Activated T-cell treated with anti-CD3 and anti-CD28 coated beads, Interleukin-2, amount 50 U/mL, for 1 hour (primary cell): ENCODE measurements at places on chromosomes 1 and 21.
A peak's percentile ranks its signal among the peaks of the same experiment; 100 is the strongest.

GRCh38 chr1:234260578-234260977, 112.7 kb upstream of the COA6 start:
- DNase-seq = no peak

DNA sequence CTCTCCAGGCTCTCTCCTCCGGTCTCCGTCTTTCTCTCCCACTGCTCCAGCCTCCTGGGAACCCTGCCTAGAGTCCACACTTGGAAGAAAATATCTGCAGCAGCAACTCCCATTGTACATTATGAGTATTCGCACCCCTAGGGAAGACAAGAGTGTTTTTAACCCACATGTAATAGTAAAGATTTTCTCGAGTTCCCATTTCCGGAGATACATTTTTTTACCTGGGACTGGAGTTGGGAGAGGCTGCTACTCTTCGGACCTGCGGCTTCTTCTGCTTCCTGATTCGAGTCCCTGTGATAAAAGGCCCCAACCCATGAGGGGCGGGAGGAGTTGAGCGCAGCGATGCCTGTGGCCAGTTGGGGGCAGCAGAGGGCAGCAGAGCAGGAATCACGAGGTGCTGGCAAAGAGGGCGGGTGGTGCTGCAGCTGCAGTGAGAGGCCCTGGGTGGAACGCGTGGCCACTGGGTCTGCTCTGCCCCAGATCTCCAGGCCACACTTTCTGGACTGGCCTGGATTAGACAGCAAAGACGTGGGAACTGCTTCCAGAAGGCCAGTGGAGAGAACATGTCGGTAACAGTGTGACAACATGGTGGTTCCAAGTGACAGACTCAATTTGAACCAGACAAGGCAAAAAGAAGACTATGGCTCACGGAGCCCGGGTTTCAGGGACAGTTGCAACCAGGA, 221.0 kb upstream of the CSF3R start:
- DNase-seq = peak; percentile 43

- DNase-seq = no peak
Measured at GRCh38 chr1:7036386-7036785, 251.1 kb downstream of the CAMTA1 start.

DNA sequence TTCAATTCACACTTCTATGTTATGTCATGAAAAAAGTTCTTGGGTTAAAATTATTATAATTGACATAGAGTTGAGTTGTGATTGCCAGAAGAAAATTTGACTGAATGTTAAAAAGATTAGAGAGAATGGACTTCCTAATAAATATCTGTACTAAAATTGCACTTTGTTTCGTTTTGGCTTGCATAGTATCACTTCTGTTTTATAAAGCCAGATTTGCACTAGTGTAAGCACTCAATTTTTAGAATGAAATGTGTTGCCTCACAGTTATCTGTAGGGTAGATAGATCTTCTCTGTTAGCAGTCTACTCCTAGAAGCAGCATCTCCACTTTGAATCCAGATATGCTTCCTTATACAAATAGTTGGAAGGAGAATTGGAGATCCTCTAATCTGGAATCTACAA, 95.2 kb upstream of the MPC2 start:
- no peak for DNase-seq

DNA sequence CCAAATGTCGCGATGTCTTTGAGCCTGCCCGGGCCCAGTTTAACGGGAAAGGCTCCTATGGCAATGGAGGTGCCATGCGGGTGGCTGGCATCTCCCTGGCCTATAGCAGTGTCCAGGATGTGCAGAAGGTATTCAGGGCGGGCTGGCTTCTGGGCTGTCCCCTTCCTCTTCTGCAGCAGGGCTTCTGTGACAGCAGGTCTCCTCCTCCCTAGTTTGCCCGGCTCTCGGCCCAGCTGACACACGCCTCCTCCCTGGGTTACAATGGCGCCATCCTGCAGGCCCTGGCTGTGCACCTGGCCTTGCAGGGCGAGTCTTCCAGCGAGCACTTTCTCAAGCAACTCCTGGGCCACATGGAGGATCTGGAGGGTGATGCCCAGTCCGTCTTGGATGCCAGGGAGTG, 3.0 kb downstream of the ADPRS start:
- DNase-seq = peak; percentile 16

DNA sequence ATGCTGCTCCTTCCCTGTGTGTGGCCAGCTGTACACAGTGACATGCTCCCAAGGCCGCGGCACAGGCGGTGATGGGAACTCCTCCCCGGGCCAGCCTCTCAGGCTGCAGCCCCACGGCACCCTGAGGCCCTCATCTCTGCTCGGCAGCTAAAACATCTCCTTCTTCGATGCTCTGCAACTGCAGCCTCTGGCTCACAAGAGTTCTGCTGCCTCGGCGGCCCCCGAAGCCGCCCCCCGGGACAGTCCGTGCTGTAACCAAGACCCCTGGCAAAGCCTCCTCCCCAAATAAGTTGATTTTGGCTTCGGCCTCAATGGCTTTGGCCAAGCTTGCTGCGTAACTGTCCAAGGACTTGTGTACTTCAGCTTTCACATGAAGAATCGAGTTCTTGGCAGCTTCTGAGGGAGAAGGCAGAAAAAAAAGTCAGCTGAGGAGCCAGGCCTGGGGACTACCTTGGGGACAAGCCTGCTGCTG, 51.3 kb downstream of the GPR161 start:
- DNase-seq = no peak

- DNase-seq = no peak
Measured at GRCh38 chr1:174397261-174397660, 50.5 kb upstream of the GPR52 start.

DNA sequence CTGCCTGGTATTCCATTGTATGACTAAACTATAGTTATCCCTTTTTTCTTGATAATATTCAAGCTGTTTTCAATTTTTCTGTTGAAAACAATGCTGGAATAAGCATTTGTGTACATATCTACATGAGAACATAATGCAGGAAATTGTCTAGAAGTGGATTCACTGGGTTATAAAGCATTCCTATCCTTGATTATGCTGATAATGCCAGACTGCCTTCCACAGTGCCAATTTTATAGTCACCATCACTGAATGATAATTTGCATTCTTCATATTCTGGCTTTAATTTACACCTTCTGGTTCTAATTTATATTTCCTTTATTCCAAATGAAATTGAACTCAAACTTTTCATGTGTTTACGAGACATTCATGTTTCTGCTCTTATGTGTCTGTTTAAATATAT, 651.0 kb upstream of the PLXNA2 start:
- DNase-seq = no peak

GRCh38 chr21:41589131-41589530, 81.2 kb upstream of the TMPRSS2 start:
- no peak for DNase-seq

- DNase-seq = no peak
Measured at GRCh38 chr1:54981466-54981865, 1.0 kb downstream of the TMEM61 start.

DNA sequence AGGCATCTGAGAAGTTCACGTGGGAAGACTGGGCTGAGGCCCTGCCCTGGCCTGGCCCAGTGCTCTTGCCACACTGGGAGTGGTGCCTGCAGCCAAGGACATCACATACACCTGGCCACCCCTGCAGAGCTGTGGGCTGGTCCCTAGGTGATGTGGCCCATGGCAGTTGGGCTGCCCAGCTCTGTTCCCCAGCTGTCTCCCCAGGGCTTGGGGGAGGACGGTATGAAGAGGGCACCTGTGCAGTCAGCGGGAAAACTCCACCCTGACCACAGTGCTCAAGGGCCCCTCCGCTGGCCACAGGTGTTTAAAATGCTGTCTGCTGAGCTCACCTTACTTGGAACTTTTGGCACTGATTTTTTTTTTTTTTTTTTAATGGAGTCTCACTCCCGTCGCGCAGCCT, 120.4 kb upstream of the SLC25A33 start:
- DNase-seq = no peak

GRCh38 chr1:210272666-210273065, 40.1 kb downstream of the SERTAD4 start:
- no peak for DNase-seq

- no peak for DNase-seq
Measured at GRCh38 chr1:81174052-81174451, 626.7 kb upstream of the ADGRL2 start.

DNA sequence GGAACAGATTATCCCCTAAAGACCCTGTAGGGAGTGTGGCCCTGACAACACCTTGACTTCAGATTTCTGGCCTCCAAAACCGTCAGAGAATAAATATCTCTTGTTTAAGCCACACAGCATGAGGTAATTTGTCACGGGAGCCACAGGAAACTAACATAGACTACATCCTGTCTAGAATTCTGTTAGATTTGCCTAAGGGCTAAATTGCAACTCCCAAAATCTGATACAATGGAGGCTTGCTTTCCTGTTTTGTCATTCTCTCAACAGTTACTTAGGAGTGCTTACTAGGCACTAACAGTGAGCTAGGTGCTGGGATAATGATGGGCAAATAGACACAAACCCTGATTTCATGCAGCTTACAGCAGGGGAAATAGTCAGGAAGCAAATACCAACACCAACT, 141.6 kb downstream of the MIS18A start:
- DNase-seq = no peak

DNA sequence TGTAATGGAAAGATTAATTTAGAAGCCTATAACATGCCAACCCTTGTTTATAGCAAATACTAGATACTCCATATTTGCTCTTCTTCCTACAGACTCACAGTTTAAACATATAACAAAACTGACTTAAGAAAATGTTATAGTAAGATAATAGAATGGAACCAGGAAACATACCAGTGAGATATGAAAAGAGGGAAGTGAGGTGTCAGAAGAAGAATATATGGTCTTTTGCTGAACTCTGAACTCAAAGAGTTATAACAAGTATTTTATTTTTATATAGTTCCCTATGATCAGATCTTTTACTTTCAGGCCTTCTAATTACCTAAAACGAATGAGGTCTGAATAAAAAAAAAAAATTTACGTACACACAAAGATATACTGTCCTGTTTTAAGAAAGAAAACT, 20.9 kb downstream of the TMED5 start:
- DNase-seq = no peak

- DNase-seq = no peak
Measured at GRCh38 chr1:172951730-172952365, 98.9 kb downstream of the TNFSF18 start.

GRCh38 chr21:31616216-31616615, 43.3 kb upstream of the SOD1 start:
- no peak for DNase-seq

GRCh38 chr21:39381009-39381408, 32.1 kb upstream of the HMGN1 start:
- no peak for DNase-seq

DNA sequence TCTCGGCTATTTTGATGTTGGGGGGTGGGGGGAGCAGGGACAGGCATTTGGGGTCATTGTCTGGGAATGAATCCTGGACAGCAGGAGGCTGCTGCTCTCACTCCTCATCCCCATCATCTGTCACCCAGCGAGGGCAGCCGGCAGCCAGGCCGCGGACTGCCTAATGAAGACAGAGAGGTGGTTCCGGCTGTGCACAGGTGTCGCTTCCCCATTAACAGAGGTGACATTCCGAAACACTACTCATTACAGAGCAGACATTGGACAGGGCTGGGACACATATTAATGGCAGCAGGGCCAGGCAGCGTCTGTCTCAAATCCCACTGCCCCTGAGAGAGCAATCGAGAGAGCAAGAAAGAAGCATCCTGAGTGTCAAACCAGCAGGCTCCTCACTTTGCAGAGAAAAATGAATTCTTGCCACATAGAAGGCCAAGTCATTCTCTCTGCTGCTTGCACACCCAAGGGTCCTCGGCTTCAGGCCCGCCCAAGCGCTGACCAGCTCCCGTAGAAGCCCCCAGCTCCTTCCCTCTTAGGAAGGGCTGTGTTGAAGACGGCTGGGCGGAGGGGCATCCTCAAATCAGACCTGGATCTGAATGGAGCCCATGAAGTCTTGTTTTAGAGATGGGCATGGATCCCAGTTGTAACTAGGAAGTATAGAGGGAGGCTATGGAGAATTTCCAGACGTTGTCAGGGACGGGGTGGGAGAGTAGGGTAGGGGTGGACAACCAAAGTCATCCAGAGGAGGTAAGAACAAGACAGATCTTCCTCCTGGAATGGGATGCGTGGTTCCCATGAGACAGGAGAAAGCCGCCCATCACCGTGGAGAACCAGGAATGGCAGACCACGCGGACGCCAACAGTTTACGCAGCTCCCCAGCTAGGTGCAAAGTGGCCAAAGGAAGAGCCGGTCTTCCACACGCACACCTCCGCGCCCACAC, 8.2 kb upstream of the LEMD1 start:
- no peak for DNase-seq

GRCh38 chr1:2591581-2592261, 5.1 kb downstream of the PRXL2B start:
- DNase-seq = peak; percentile 13

DNA sequence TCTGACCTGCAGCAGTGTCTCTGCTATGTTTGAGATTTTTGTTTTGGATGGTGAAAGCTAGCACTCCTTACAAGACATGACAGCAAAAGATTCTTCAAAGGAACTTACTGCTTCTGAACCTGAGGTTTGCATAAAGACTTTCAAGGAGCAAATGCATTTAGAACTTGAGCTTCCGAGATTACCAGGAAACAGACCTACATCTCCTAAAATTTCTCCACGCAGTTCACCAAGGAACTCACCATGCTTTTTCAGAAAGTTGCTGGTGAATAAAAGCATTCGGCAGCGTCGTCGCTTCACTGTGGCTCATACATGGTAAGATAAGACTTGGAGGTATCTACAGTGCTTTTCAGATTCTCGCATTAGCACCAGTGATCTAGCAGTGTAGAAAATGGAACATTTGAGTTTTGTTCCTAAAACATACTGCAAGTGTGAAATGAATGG, 200.2 kb downstream of the PDE4B start:
- DNase-seq = no peak

- no peak for DNase-seq
Measured at GRCh38 chr21:46509741-46510502, 51.2 kb downstream of the DIP2A start.

DNA sequence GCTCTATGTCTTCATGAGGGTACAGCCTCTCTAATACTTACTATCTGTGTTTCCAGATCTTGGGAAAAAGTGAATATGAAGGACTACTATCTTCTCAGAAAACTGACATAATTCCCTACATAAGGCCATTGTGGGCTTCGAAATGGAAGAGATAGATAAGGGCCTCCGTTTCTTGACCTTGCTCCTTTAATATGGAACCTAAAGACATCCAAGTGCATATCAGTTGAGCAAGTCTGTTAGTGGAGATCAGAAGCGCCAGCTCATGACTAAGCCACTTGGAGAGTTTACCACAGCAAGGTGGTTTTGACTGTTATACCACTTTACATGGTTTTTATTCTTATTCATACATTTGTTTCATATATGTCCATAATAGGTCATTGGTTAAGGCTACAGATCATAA, 35.3 kb upstream of the FCER1A start:
- no peak for DNase-seq

- DNase-seq = no peak
Measured at GRCh38 chr1:42773420-42773819, 6.4 kb downstream of the C1orf50 start.
